ENCODE measurements at places on chromosomes 13 and 19.
A peak's percentile ranks its signal among the peaks of the same experiment; 100 is the strongest.

DNA sequence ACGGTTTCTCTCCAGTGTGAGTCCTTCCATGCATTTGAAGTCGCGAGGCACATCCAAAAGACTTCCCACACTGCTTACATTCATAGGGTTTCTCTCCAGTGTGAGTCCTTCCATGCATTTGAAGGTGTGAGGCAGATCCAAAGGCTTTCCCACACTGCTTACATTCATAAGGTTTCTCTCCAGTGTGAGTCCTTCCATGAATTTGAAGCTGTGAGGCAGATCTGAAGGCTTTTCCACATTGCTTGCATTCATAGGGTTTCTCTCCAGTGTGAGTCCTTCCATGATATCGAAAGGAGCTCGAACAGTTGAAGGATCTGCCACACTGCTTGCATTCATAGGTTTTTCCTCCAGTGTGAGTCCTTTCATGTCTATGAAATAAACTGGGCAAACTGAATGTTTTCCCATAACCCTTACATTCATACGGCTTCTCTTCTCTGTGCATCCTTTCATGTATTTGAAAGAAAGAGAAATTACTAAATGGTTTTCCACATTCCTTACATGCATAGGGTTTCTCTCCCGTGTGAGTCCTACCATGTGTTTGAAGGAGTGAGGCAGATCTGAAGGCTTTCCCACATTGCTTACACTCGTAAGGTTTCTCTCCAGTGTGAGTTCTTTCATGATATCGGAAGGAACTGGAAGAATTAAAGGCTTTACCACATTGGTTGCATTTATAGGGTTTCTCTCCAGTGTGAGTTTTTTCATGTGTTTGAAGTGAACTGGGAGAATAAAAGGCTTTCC lies 20.3 kb downstream of the ZNF433 start:
- DNase-seq, result no peak

GRCh38 chr19:869245-870177 lies 10.0 kb downstream of the CFD start:
- DNase-seq, result no peak

GRCh38 chr19:8611877-8612806 lies 1.6 kb upstream of the ADAMTS10 start:
- DNase-seq, result peak; percentile 54

GRCh38 chr13:25966086-25966485 lies 85.7 kb downstream of the SHISA2 start:
- no peak for DNase-seq

DNA sequence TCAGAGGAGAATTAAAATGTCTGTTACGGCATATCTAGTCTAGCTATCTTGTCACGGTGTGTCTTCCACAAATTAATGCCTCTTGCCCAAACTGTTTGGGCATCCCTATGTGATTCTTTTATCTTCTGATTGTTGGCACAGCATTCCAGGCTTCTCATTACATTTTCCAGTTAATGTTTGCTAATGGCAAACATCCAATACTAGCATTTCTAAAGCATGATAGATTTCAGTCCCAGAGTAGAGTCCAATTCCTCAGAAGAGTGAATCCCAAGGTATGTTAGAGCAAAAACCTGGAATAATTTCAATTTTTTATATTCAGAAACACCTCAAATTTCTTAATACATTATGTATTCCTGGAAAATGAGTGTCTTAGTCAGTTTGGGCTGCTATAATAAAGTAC lies 684.5 kb upstream of the SLITRK1 start:
- no peak for DNase-seq

GRCh38 chr19:16561382-16561781 lies 10.8 kb downstream of the SLC35E1 start:
- DNase-seq, result no peak

DNA sequence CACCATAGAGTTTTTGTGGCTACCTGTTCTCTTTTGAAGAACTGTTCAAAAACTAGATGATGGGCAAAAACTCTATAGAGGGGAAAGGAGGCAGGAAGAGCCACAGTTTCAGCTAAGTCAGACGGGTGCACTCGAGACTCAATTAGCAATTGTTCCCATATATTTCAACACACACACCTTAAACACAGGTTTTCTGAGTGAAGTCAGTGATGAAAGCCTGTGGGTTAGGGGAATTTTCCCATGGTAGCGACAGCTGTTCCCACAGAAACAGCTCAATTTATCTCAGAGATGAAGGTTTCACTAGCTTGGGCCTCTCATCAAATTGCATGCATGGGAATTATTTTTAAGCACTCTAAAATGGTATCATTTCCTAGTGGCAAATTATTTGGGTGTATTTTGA lies 143.4 kb downstream of the ZIC5 start:
- DNase-seq, result no peak

- DNase-seq, result no peak
Measured at GRCh38 chr19:42153672-42154433, 21.6 kb upstream of the POU2F2 start.

GRCh38 chr19:53160350-53160749 lies 1.5 kb upstream of the ZNF347 start:
- no peak for DNase-seq

DNA sequence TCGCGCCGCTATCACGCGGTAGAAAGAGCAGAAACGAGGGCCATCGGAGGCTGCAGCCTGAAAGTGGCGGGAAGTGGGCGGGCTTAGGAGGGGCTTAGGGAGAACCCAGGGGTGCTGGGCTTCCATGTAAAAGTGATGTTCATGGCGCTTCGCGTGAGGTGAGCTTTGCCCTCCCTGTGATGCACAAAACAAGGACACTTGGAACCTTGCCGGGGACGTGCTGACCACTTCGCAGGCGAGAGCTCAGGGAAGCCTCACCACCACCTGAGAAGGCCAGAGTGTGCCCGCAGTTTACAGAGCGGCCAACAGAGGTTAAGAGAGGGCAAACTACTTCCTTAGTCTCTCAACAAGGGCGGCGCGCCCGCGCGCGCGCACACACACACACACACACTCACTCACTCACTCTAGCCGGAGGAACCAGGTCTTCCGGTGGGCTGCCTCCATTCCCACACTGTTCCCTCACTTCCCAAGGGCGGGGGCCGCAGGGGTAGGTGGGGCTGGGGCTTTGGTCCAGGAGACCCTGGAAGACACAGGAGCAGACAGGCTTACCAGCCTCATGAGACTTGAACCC lies 651 bp downstream of the GAPDHS start:
- DNase-seq, result peak; percentile 71

- DNase-seq, result no peak
Measured at GRCh38 chr19:38773469-38774177, at the start of gene LGALS7. TSS of gene LGALS7 (minus strand) at chr19:38773517. CDS start at chr19:38773492, 25 bp downstream.

DNA sequence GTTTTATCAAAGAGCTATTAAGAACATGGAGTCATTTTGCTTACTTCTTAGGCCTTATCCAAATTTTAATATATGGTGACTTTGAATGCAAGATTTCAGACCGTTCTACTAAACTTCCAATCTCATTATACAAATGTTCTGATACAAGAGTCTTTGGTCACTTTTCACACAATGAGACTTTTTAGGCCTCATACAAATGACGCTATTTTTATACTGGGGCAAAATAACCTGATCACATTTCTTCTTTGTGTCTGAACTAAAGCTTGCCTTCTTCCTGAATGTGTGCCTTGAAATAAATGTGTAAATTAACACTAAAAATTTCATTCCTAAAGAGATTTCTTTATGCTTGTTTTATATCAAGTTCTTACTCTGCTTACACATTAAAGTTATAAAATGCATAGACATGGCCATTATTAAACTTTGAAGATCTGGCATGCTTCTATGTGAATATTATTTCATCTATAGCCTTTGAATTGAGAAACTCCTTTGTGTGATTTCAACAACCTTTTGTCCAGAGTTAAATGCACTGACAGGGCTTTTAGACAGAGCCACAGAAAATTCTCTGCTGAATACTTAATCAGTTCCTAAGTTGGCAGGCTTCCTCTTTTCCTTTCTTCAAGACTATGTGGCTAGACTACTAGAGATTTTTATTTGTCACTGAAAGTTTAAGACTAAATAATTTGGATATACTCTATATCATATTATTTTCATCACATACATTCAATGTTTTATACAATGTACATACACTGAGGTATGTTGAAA lies 86.1 kb downstream of the EDNRB start:
- DNase-seq, result no peak

GRCh38 chr19:30856786-30857185 lies 484.6 kb downstream of the ZNF536 start:
- no peak for DNase-seq

Data from H9 (cell line).